ENCODE measurements at places on chromosomes 11 and 22.

- H3K27me3 ChIP-seq, result no peaks in the 10 kb centered on the region
- H3K27ac ChIP-seq, result no peak overlapping the region
- H3K4me1 ChIP-seq, result no peaks in the 10 kb centered on the region
These were observed 108.5 kb downstream of the CD44 start for GRCh38 chr11:35247428-35247827.

DNA sequence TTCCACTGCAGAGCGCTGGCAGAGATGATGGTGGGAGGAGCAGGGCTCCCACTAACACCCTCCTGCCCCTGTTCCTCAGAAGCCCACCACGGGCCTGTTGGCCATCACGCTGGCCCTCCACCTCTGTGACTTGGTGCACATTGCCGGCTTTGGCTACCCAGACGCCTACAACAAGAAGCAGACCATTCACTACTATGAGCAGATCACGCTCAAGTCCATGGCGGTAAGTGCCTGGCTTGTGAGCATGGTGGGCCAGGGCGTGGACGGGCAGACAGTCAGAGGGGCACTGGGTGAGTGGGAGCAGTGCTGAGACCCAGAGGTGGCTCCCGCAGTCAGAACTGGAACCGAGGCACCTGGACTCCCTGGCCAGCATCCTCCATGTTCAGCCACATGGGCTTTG, 57.9 kb downstream of the ST3GAL4 start:
- H3K4me1 ChIP-seq, result peaks cover 4% of the 10 kb centered on the region
- no peak for DNase-seq
- no peak overlapping the region for H3K27ac ChIP-seq
- H3K27me3 ChIP-seq, result peaks cover 9% of the 10 kb centered on the region

DNA sequence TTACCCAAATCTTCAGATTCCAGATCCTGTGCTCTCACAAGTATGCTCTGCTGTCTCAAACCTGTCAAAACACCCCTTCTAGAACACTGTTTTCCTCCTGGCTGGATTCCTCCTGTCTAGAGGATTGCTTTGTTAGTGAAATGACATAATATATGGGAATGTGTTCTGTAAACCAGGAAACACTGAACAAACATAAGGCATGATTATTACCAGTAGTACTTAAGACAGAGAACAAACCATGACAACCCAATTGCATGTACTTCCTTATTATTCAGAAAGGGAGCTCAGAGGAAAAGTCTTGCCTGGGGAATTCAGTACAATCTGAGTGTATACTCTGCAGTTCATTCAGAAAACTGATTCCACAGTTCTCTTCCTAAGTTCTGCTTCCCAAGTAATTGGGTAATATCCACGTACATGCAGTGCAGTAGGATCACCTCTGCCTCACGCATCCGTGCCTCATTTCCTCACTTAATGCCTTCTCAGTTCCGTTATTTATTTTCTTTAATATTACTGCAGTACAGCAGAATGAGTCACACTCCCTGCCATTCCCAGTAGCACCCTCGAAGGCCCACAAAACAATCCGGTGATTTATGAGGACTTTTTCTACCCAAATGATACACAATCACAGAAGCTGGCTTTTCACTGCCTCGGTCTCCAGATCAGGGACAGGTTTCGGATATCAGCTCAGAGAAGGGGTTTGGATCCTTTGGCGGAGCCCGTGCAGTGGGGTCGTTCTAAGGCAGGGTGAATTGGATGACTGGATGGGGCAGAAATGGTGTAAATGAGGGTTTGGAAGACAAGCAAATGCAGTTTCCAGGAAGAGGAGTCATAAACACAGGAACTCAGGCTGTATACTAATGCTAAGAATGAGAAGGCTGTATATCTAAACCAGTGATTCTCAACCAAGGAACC, 896.9 kb downstream of the KCNA4 start:
- H3K36me3 ChIP-seq, result no peaks in the 10 kb centered on the region
- no peak for DNase-seq
- no peak overlapping the region for H3K4me3 ChIP-seq
- H3K27ac ChIP-seq, result no peak overlapping the region
- no peaks in the 10 kb centered on the region for H3K27me3 ChIP-seq

GRCh38 chr11:36229091-36229705, 60.0 kb downstream of the COMMD9 start:
- H3K27ac ChIP-seq, result no peak overlapping the region
- peaks cover 13% of the 10 kb centered on the region for H3K4me1 ChIP-seq
- DNase-seq, result no peak
- peaks cover 4% of the 10 kb centered on the region for H3K36me3 ChIP-seq
- no peak overlapping the region for H3K4me3 ChIP-seq

DNA sequence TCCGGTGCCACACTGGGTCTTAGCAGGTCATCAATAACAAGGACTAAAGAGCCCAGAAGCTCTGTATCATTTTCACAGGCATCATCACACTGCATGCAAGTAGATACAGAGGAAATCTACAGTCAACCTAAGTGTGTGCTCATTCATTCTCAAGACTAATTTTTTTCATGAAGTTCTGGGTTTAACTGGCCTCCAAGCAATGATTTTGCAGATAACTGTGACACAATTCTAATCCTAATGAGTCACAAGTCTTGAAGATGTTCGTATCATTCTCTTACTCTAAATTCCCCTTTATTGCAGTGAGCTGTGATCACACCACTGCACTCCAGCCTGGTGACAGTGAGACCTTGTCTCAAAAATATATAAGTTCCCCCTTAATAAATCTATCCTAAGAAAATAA, 2.5 kb downstream of the OR52W1 start:
- H3K4me1 ChIP-seq, result no peaks in the 10 kb centered on the region
- no peak overlapping the region for H3K27ac ChIP-seq
- no peaks in the 10 kb centered on the region for H3K27me3 ChIP-seq
- DNase-seq, result no peak
- no peaks in the 10 kb centered on the region for H3K36me3 ChIP-seq
- H3K4me3 ChIP-seq, result no peak overlapping the region

GRCh38 chr11:1531449-1532013, 40.5 kb downstream of the DUSP8 start:
- no peaks in the 10 kb centered on the region for H3K27me3 ChIP-seq
- DNase-seq, result no peak
- H3K27ac ChIP-seq, result no peak overlapping the region
- H3K4me1 ChIP-seq, result no peaks in the 10 kb centered on the region
- no peaks in the 10 kb centered on the region for H3K36me3 ChIP-seq

DNA sequence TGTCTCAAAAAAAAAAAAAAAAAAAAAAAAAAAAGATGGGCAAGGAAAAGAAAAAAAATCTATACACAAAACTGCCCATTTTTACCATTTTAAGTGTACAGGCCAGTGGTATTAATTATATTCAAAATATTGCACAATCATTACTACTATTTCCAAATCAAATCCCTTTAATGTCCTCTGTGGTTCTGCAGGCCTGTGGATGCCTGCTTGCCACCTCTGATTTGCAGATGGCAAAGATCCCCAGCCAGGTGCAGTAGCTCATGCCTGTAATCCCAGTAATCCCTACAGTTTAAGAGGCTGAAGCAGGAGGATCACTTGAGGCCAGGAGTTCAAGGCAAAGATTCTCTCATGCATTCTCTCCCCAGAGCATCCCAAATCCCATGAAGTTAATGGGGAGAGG, 20.2 kb downstream of the RFPL1 start:
- peaks cover 22% of the 10 kb centered on the region for H3K4me1 ChIP-seq
- no peaks in the 10 kb centered on the region for H3K36me3 ChIP-seq
